ENCODE measurements at places on chromosomes 3 and 15.

GRCh38 chr3:161199926-161200325, 21.2 kb upstream of the NMD3 start:
- DNase-seq, result no peak

GRCh38 chr3:15496341-15496664, 25.2 kb downstream of the COLQ start:
- DNase-seq, result no peak

- DNase-seq, result no peak
Measured at GRCh38 chr3:15102836-15103235, 3.9 kb upstream of the RBSN start.

DNA sequence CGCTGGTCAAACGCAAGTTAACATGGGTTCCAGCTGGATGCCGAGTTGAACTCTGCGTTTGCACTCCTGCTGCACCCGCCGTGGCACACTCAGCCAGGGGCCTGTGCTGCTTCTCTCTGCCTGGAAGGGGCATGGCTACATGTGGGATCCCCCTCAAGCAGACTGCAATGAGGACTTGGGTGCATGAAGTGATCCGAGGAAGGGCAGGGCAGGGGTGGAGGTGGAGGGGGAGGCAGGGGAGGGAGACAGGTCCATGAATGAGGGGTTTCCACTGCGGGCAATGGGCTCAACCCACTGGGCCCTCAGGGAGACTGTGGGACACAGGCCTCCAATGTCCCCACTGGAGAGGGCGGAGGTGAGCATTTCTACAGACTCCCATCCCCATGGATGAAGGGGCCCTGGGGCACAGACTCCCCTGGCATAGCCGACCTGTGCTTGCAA, 141.6 kb upstream of the MEF2A start:
- no peak for DNase-seq

DNA sequence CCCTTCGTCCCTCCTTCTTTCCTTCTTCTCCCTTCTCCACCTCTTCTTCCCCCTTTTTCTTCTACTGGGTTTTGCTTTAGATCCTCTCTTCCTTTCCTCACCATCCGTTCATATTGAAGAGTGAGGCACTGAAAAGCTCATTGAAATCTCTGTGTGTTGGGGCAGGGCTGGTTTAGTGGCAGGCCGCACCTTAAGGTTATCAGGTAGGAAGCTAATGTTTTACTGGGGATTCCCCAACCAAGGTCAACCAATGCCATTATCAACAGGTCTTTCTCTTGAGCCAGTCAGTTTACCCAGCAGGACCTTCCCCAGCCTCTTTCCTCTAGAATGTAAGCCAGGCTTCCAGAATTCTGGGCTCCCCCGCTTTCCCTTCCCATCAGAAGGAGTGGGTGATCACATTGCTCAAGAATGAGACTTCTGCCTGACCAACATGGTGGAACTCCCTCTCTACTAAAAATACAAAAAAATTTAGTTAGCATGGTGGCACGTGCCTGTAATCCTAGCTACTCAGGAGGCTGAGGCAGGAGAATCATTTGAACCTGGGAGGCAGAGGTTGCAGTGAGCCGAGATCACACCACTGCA, 11.5 kb upstream of the VPS8 start:
- DNase-seq, result no peak
